Smooth muscle cell of the umbilical artery (primary cell): ENCODE measurements at places on chromosomes 6 and 20. TPM values are rescaled to one million over a fixed set of nuclear protein-coding genes. Genes with fewer than 3 reads are reported as not detected.

Gene MUCL3
- not detected in 2 replicates for total RNA-seq

Gene EMILIN3
- under 0.01 TPM in 1 of 2 replicates, not detected in the other for total RNA-seq

Gene HFE
- 16.3 and 24.6 TPM in 2 replicates for total RNA-seq

Gene BPIFA1
- not detected in 2 replicates for total RNA-seq

Gene GABRR1
- not detected in 2 replicates for total RNA-seq

Gene RSPH3
- 4.5 and 6.5 TPM in 2 replicates for total RNA-seq

Gene RGS17
- total RNA-seq = 9.5 and 11.3 TPM in 2 replicates

Gene PSORS1C2
- total RNA-seq = not detected in 2 replicates

Gene BFSP1
- total RNA-seq = 1.0 and 3.6 TPM in 2 replicates

Gene SSTR4
- total RNA-seq = not detected in 2 replicates

Gene HLA-DMB
- not detected in 2 replicates for total RNA-seq

Gene PLCB4
- total RNA-seq = 2.5 and 2.7 TPM in 2 replicates

Gene CGAS
- total RNA-seq = 5.6 and 7.1 TPM in 2 replicates

Gene TINAG
- total RNA-seq = not detected in 2 replicates
